COR-L47 (cell line): ENCODE measurements at places on chromosomes 1 and 21.

DNA sequence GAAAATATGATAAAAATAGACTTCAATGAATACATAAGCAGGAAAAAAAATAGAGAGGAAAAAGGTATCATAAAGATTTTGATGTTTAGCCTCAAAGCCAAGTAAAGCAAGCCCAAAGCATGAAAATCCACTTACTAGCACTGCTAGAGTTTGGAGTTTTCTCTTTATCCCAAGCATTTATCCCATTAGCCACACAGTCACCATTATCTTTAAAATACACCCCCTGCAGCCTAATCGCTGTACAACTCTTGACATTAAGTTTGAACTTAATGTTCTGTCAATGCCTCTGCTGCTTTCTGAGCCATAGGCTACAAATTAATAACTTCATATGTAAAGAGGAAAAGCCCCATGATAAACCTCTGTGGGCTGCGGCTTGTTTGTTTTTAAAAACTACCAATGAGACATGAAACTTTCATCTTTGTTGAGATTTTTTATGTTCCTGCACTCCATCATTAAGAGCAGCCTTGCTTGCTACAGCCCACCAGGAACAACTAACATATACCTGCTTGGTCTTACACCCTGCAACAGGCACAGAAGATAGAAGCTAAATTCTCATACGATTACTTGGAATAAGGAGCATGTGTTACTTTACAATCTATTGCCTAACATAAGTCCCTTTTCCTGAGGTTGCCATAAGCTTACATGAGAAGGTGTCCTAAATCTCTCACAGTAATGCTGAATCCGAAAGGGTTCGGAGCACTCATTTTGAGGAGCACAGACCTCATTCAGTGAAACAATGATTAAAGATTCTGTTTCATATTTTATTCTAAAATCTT is 202.4 kb downstream of the SMYD3 start:
- DNase-seq, result no peak

GRCh38 chr1:248622570-248623001 is 12.3 kb downstream of the OR2T11 start:
- DNase-seq, result no peak

GRCh38 chr1:46130121-46130520 is 2.3 kb downstream of the PIK3R3 start:
- no peak for DNase-seq

GRCh38 chr1:54906586-54906985 is 19.6 kb upstream of the DHCR24 start:
- DNase-seq, result no peak

DNA sequence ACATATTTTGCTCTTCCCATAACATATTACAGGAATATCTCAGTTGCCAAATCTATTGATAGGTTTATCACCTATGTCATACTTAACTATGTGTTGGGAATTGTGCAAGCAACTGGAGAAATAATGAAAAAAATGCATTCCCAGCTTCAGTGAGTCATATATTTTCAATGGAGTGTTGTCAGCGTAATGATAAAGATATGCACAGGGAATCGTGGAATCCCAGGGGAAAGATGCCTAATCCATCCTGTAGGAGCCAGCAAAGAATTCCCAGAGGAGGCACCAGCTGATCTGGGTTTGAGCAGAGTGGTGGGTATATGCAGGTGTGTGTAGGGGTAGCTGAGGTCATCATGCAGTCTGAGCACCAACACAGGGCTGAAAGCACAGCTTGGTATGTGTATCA is 213.3 kb upstream of the DAB1 start:
- no peak for DNase-seq

DNA sequence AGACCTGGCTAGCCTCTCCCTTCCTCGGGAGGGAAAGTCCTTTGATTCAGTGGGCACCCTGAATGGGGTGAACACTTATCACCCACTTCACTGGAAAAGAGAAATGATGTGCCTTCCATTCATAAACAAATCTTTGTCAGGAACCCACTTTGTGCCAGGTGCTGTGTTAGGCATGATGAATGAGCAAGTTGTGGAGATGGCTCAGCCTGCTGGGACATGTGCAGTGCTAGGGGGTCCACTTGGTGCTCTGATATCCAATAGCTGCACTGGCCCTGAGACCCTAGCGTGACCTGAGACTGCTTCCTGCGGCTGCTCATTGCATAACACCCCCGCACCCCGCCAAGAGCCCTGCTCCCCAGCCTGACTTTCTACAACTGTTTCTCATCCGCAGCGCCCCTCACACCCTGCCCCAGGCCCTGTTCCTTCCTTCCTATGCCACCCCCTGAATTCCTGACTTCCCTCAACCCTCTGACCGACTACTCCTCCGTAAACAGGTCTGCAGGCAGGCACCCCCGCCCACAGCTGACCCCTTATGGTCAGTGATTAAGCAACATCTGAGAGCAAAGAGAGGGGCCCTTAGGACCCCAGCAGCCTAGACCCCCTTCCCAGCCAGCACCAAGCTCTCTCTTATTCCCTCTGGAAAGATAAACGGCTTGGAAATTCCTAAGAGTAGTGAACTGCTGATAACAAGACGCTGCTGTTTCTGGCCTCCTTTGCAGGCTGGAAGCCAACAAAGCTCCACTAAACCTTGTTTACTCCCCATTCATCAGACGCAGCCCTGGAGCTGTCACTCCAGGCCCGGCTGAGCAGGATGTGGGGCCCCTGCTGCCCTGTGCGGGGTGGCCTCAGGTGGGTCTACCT is 12.9 kb downstream of the CSRP1 start:
- no peak for DNase-seq

GRCh38 chr1:222126052-222126451 is 384.2 kb upstream of the DUSP10 start:
- no peak for DNase-seq

DNA sequence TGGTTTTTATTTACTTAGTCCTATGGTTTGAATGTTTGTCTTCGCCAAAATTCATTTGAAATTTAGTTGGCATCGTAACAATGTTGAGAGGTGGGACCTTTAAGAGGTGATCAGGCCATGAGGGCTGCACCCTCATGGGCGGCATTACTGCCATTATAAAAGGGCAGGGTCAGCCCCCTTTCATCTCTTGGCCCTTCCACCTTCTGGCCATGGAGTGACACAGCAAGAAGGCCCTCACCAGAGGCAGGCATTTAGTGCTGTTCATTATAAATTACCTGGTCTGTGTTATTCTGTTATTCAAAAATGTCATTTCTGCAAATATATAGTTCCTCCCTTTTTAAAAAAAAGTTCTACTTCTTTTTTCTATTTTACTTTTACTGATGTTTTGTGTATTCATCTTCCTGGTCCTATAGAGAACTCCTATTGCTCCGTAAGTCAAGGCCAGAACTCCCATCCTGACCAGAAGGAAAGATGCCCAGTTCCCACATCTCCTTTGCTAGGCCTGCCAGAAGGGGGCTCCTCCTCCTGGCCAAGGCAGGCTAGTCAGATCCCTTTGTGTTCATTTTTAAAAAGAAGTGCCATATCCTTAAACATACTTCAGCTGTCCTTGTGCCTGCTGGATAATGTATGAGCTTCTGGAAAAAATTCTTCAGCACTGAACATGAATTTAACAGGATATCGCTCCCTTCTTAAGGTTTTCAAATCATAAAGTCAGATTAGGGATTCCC is 10.0 kb upstream of the LBR start:
- no peak for DNase-seq

DNA sequence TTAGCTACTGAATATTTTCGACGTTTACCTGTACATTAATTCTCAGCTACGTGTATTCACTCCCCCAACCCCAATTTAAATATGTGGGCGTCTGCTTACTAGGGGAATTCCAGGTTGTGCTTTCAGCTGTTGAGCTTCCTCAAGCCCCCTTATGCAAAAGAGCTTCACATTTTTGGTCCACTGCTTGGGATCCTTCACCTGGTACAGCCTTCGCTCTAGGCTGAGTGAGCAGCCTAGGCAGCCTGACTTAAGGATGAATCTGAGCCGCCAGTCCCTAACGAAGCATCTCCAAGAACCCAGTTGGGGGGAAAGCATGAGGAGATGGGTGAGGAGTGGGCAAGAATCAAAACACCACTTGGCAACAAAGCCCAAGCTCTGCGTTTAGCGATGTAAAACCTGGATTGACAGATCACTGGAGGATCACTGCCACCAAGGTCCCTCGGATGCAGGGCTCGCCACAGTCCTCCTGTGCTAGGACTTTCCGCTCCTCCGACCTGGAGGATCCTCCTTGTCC is 674 bp downstream of the BCL10 start:
- DNase-seq, result no peak

DNA sequence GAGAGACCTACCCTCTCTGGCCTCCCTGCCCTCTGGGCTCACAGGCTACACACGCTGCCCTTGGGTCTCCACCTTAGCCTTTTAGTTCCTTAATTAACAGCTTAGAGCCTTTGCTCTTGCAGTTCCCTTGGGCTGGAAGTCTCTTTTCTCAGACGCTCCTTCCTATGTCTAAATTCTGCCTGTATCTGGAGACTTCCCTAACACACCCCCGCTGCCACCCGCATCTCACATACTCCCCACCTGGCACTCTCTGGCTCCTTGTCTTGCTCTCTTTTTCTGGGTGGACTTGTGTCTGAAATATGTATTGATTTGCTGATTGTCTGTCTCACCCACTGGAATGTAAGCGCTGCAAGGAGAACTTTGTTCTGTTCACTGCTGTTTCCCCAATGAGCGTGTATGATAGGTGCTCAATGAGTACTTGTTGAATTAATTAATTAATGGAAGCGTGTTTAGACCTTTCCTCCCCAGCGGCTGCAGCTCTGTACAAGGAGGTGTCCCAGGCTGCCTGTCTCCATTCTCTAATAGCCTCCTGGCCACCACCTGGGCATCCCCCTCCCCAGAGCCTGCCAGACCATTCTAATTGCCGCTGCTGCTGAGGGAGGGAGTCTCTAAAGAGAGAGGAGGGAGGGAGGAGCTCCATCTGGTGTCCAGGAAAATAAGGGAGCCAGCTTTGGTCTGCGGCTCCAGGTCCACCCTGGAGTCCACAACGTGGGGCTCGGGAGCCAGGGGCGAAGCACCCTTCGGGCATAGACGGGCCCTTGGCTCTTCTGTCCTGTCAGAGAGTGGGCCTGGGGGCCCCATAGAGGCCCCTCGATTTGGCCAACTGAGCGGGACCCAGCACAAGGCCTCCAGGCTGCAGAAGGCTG is 95.4 kb downstream of the RNF220 start:
- DNase-seq, result no peak

DNA sequence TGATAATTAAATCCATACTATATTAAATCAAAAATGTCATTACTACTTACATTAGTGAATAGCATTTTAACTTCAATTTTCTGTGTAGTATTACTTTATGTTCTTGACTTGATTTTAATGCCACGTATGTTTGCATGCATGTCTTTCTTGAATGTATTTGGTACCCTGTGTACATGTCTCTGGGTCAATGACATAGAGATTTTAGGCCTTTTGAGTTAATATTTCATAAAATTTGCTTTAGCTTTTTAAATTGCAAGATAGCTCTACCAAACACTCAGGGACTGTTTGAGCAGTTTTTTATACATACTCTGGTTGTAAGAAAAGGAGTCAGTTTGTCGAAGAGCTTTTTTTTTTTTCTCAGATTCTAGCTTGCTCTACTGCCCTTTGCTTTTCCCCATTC is 1.5 kb downstream of the MLLT11 start:
- DNase-seq, result no peak

DNA sequence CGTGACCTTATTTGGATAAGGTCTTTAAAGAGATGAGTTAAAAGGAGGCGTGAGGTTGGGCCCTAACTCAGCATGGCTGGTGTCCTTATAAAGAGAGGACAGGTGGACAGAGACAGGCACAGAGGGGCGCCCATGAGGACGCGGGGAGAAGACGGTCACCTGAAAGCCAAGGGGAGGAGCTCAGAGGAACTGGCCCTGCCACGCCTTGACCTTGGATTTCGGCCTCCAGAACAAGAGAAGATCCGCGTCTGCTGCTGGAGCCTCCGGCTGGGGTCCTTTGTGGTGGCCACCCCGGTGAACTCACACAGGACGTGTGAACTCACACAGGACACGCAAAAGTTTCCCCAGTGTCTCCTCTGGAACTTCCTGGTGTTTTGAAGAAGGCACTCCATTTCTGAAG is 122.7 kb downstream of the SIK1 start:
- no peak for DNase-seq

DNA sequence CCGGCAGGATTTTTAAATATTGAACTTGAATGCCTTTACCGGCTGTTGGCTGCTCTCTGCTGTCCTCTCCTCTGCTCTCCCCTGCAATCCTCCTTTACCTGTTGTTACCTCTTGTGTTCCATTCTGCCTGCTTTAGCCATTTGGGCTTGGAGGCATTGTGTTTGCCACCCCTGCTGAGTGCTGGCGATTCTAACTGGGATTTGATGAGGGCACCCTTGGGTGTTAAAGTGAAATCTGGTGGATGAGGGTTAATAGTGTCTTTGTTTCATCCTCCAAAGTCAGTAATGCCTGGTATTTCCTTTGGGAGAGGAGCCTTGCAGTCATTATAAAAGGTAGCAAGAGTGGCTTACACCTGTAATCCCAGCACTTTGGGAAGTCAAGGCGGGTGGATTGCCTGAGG is 9.9 kb downstream of the SZRD1 start:
- DNase-seq, result no peak

DNA sequence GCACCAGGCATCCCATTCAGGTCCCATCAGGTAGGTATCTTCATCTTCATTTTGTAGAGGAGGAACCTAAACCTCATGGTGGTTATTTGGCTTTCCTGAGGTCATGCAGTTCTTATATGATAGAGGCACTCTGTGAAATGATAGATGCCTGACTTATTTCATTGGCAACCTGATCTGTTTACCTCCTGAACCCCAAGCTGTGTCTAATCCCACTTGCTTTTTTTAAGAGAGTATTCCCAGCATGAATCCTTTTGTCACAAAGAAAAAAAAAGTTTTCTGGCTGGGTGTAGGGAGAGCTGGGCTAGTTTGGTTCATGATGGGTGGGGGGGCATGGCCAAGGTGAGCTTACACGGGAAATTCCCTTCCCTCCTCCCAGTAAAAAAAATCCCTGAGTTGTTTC is 154.2 kb downstream of the TENT5C start:
- no peak for DNase-seq
